ENCODE measurements at places on chromosomes 4 and X.

DNA sequence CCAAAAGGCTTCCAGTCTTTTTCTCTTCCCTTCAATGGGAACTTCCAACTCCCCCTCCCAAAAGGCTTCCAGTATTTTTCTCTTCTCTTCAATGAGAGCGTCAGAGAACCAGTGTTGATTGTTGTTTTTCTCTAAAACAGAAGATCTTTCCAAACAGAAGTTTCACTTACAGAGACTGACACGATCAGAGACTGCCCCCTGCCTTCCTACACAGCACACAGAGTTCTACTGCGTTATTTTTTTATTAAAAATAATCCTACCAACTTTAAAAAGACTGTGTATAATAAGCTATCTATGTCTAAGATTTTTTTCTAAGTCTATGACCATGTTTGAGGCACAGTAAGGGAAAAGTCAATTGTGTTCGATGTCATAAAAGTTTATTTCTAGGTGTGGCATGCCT, 3.5 kb upstream of the HTR2C start:
- no peak for DNase-seq

- DNase-seq, result no peak
Measured at GRCh38 chr4:182065255-182065654, 177.9 kb upstream of the TENM3 start.

DNA sequence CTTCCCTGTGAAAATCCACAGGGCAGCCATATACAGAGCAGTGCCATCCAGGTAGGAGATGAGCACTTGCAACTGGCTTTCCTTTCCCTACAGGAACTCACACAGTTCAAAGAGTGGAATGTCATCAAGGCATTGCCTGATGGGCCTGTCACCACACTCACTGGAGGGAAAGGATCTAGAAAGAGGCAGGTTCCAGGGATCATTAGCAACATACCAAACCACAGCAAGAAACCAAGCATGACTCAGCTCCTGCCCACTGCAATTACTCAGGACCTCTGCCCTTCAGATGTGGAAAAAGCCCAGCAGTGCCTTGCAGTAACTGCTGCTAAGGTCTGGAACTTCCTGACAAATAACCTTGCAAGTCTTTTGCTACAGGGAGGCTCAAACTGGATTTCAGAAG, 101.2 kb downstream of the ZNF674 start:
- peak; percentile 56 for DNase-seq

DNA sequence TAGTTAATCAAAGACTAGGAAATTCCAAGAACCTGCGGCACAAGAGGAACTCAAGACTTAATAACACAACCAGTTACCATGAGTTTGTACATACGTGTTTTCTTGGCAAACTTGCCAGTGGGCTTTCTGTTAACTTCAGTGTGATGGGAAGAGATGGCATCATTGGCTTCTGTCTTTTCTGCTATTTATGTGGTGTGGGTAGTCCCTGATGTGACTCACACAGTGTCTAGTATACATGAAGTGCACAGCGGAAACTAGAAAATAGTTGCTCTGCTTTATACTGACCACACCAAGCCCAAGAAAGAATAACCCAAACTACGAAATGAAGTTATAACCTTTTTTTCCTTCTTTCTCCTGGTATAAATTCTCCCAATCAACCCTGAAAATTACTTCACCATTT, 24.5 kb downstream of the DAPP1 start:
- no peak for DNase-seq

GRCh38 chr4:93359586-93359985, 469.0 kb upstream of the ATOH1 start:
- DNase-seq, result no peak

DNA sequence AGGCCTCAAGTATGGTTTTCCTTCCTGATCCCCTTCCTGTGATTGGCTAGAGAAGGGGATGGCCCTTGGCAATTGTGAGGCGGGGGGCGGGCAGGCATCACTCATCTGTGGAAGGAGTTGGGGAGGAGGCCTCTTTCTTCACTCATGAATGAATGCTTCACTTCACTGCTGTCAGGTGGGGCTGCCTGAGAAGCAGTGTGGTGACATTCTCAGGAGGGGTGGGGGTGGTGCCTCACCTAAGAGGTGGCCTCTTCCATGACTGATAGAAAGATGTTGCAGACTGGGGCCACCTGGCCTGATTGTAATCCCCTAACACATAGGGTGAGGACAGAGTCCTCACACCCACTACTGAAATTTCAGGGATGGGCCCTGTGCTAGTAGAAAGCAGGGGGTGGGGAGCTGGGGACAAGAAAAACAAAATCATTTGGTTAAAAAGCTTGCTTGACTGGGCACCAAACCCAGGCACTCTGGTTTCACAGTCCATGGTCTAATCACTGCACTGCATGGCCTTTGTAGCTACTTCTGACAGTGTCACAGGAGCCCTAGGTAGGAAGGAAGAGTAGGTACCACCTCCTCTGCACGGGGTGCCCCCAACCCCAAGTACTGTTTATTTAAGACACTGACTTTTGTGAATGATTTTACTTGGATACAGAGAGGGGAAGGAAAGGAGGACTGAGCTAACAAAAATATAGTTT, 5.6 kb upstream of the HOPX start:
- DNase-seq, result no peak

DNA sequence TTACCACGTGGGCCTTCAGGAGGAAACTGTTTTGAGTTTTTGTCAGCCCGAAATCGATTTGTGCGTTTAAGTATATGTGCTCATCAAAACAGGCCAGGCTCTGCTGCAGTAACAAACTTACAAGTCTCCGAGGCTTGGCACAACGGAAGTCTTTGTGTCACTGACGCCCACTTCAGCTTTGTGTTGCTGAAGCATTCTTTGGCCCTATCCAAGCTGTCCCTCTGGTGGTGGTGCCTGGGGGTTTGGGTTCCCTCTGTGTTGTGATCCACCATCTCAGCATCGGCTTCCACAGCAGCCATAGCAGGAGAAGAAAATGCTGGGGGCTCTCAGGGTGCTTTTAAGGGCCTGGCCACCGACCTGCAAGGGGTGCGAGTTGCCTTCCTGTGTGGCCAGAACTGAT, 176.4 kb downstream of the PTTG2 start:
- no peak for DNase-seq

DNA sequence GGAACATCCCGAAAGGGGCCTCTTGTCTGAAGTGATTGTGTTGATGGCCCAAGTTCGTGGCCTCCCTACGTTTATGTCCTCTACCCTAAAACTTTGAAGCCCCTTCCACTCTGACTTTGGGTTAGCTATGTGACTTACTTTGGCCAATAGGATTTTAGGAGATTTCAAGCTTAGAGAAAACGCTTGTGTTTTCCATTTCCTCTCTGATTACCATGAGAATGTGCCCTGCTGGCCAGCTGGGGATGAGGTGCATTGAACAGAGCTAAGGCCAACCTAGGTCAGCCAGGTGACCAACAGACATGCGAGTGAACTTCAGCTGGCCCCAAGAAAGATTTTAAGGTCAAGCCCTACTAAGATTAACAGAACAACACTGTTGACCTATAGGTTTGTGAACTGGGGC, 82.4 kb downstream of the SLC2A9 start:
- no peak for DNase-seq

GRCh38 chr4:185599553-185600243, 64.4 kb upstream of the PDLIM3 start:
- DNase-seq, result no peak
